ENCODE measurements at places on chromosomes 2 and 18.
A peak's percentile ranks its signal among the peaks of the same experiment; 100 is the strongest.

- no peak overlapping the region for H3K27ac ChIP-seq
- DNase-seq, result no peak
- H3K4me3 ChIP-seq, result no peak overlapping the region
- no peaks in the 10 kb centered on the region for H3K4me1 ChIP-seq
- no peaks in the 10 kb centered on the region for H3K27me3 ChIP-seq
These were observed 204.1 kb upstream of the VRK2 start for GRCh38 chr2:57842531-57842930.

GRCh38 chr2:215903203-215903602, 110.1 kb downstream of the MREG start:
- DNase-seq, result no peak
- no peak overlapping the region for H3K4me3 ChIP-seq
- H3K36me3 ChIP-seq, result no peaks in the 10 kb centered on the region

DNA sequence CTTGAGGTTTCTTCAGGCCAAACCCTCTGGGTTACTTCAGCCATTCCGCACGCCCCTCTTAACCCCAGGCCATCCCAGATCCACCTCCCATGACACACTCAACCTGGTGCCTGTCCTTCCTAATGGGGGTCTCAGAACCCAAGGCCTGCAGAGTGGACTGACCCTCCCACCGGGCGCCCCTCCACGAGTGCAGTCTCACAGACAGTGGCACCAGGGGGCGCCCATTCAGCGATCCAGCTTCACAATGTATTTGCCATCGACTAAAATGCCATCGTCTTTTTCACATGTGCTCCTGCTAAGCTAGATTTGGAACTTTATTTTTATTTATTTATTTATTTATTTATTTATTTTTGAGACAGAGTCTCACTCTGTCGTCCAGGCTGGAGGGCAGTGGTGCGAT, 38.5 kb downstream of the INPP5D start:
- no peak overlapping the region for H3K4me3 ChIP-seq
- H3K27ac ChIP-seq, result no peak overlapping the region
- H3K4me1 ChIP-seq, result no peaks in the 10 kb centered on the region
- peak; percentile 34 for DNase-seq
- peaks cover 14% of the 10 kb centered on the region for H3K27me3 ChIP-seq

DNA sequence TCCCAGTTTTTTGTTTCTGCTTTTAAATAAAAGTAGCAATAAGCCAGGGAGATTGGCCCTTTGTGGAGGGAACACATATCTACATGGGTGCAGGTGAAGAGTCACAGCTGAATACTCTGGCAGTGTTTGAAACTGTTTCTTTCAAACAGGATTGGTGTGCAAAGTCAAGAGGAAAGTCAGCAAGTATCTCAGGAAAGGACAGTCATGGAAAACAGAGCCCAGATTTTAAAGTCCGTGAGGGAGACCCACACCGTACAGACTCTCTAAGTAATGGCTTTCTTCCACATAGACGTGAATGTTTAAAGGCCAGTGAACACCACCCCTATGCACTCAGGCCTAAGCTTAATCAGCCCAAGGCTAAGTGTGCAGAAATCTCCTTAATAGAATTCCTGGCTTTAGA, 95.3 kb downstream of the GFPT1 start:
- H3K27me3 ChIP-seq, result peaks cover 15% of the 10 kb centered on the region
- H3K27ac ChIP-seq, result no peak overlapping the region
- no peaks in the 10 kb centered on the region for H3K4me1 ChIP-seq
- no peak for DNase-seq
- no peak overlapping the region for H3K4me3 ChIP-seq
- no peaks in the 10 kb centered on the region for H3K36me3 ChIP-seq

DNA sequence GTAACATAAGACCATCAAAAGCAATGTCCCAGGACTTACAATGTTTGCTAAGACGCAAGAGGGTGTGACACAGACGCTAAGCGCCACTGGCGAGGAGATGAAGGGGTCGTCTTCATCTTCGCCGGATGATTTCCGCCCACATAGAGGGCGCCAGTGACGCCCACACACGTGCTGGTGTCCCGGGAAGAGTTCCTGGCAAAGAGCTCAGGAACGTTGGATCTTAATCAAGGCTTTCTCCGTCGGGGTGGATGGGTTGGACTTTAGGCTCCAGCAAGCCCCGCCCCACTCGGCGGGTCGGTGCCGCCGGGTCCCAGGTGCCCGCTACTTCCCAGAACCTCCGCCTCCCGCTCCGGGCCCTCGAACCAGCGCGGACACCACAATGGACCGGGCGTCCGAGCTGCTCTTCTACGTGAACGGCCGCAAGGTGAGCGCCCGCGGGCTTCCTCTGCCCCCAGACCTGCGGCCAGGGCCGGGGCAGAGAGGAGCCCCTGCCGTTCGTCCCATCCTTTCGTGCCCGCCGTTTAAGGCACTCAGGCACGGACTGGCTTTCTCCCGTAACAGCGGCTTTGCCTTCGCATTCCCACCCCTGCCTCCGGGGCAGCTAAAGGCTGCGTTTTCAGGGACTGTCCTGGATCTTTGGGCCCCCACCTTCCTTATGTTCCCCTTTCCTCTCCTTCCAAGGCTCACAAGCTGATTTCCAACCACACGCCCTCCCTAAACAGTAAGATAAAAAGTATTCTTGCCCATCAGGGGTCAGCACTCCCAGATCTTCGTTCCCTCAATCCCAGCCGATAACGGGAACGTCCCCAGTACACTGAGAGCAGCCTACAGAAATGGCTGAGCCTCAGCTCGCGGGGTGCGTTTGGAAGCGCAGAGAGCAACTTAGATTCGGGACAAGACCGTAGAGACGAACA, at the start of gene AOX1:
TSS of gene AOX1 (plus strand) at position 285 of the 914 bp plus-strand sequence. CDS start at position 380, 95 bp downstream.
- no peaks in the 10 kb centered on the region for H3K36me3 ChIP-seq
- peak within 1 kb of the TSS; percentile 88 for H3K4me3 ChIP-seq
- H3K4me1 ChIP-seq, result peaks cover 9% of the 10 kb centered on the region
- no peak within 1 kb of the TSS for H3K27ac ChIP-seq
- peaks cover 42% of the 10 kb centered on the region for H3K27me3 ChIP-seq

DNA sequence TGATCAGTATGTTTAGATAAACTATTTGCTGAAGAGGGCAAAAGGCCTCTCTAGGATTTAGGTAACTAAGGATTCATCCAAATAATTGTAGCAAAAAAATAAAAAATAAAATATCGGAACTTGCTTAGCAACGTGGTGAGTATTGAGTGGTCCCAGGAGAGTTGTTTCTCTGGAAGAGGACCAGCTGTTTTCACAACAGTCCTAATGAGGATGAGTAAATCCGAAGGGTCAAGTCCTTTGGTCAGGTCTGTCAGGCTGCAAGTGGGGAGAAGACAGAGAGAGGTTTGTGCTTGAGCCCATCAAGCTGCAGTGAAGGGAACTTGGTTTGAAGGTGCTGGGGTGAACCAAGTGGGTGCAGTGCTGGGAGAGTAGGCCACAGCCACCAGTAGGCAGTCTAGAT, 539.2 kb downstream of the SLC4A3 start:
- H3K27ac ChIP-seq, result no peak overlapping the region
- peaks cover 3% of the 10 kb centered on the region for H3K27me3 ChIP-seq
